ENCODE measurements at places on chromosomes 7 and 10.
A peak's percentile ranks its signal among the peaks of the same experiment; 100 is the strongest.

DNA sequence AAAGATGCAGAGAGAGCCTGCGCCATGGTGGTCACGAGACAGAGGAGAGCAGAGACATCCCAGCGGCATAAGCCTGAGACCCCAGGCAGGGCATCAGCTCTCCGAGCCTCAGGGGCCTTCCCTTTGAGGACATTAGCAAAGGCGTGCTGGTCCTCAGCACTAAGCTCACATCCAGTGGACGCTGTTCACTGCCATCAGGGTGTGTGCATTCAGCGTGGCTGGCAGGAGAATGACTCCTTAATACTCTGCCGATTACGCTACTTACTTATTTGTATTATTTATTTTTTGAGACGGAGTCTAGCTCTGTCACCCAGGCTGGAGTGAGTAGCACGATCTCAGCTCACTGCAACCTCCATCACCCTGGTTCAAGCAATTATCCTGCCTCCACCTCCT is 290.2 kb downstream of the KLF6 start:
- DNase-seq = no peak

DNA sequence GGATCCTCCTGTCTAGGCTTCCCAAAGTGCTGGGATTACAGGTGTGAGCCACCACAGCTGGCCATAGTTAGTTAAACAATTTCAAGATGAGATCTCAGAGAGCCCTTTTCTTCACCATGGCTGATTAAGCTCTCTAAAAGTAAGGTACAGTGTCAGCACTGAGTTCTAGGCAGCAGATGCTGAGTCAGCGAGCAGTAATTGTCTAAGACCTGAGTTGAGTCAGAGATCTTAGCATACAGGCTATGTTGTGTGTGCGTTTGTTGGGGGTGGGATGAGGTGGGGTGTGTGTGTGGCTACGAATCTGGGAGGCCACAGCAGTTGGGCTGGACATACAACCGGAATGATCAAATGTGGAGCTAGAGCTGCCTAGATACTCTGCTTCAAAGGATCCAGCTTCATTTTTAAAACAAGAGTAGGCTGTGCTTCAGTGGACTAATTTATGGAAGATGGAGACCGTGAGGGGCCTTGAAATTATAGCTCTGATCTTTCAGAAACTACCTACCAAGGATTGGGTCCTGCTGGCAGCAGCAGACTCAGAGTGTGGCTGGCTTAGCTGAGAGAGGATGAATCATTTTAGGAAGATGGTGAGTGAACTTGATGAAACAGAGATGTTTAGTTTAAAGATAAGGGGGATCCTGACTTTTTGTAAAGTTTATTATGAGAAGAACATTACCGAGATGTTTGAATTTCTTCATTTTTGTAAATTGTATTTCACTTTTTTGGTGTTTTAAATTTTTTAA is 17.5 kb upstream of the MTPN start:
- no peak for DNase-seq

DNA sequence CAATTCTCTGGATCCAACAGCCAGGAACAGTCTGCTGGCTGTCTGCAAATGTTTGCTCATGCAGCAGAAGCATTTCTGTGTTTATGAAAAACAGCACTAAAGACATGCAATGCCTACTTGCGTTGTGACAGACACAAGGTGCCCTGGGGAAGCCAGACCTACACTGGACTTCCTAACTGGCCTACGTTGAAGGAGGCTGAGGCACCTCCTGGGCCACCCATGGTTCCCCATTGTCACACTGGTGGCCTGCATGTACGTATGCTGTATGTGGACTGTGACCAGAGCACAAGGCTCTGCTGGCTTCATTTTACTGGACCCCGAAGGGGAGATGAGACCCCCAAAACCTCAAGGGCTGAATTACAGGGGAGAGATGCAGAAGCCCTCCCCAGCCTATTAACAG is 27.7 kb downstream of the PSAP start:
- no peak for DNase-seq

DNA sequence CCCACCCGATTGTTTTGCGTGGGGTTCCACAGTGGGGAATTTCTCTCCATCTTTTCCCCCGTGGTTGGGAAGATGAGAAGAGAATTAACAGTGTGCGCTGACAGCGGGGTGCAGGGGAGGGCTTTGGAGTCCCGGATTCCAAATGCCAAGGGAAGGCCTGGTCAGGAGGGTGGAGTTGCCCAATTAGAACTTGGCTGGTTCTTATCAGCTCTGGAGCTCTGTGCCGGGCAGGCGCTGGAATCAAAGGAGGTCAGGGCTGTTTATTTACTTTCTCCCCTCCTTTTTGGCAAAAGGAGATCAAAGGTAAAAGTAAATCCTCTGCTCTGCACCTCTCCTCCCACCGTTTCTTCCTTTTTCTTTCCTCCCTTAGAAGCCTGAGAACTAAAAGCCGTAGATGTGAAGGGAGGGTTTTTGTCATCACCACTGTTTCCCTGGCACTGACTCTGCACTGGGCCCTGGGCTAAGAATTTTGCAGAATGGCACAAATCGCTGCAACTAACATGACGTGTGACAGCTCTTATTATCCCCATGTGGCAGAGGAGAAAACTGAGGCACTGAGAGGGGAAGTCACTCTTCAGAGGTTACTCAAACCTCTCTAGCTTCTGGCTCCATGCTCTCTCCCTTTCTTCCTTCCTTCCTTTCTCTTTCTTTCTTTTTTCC is 95.2 kb upstream of the ZNF716 start:
- no peak for DNase-seq

DNA sequence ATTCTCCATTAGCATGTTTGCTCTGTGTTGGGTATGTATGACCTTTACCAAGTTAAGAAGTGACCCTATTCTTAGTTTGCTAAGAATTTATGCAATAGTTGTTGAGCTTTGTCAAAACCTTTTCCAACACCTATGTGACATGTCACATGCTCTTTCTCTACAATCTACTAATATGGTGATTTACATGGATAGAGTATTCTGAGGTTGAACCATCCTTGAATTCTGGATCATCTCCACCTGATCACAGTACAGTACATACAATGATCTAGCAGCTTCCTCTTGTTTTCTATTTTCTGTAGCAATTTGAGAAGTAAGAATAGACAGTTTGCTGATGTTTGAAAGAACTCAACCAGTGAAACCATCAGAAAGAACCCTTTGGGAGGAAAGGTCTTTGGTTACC is 101.2 kb upstream of the PDGFA start:
- DNase-seq = no peak

GRCh38 chr7:28647076-28647421 is 234.7 kb downstream of the CREB5 start:
- DNase-seq = no peak

DNA sequence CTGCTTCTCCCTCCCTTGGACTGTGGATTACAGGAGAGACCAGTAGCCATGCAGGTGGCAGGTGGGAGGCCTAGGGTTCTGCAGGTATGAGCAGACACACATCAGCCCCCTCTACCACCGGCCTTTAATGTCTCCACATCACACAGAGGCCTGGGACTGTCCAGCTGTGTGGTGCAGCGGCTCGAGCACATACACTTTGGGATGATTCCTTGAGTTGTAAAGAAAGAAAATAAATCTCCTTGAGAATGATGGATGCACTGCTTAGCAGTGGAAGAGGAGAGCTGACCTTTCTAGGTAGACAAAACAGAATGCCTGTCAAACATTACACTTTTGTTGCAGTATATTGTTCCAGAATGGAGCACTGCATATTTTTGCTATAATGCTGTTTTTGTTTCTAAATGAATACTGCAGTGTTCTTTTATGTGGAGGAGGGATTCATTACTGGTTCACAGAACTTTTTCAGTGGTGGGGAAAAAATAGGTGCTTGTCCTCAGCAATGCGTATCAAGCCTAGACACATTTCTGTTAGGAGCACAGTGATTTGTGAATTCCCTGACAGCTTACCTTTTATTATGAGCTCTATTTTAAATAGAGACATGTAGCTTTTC is 66.0 kb downstream of the PTPRE start:
- no peak for DNase-seq

GRCh38 chr7:139931190-139931934 is 102.3 kb downstream of the TBXAS1 start:
- DNase-seq = no peak

- DNase-seq = no peak
Measured at GRCh38 chr7:93027044-93027443, 90.7 kb downstream of the SAMD9 start.

- DNase-seq = peak; percentile 7
Measured at GRCh38 chr7:5282543-5283316, at the start of gene SLC29A4. SLC29A4 (plus strand) TSS chr7:5282943; CDS start chr7:5287817, 4,874 bp downstream.

DNA sequence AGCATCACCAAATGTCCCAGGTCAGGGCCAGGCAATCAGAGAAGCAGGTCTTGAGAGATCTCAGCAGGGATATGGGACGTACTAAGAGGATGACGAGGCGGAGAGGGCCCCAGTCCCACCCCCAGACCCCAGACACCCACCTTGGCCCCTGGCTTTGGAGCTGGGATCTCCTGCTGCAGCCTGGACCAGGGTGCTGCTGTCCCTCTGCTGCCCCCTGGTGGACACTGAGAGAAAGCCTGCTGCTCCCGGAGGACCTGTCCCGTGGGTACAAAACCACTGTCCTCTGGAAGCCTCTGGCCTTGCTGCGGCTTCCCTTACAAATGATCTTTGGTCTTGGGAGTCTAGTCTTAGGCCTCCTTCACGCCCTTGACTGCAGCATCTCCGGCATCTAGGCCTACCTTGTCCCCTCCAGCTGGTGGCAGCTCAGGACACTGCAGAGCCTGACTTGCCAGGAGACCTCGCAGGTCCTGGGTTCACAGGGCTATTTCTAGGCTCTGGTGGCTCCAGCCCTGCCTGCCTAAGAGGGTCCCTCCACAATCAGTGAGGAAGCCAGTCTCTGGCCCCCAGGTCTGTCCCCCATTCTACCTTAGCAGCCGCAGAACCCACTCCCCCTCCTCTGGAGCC is 97.1 kb downstream of the RGS10 start:
- peak; percentile 71 for DNase-seq

GRCh38 chr10:18649364-18649959 is 1.9 kb downstream of the NSUN6 start:
- DNase-seq = no peak

- no peak for DNase-seq
Measured at GRCh38 chr10:17101257-17101909, 28.2 kb downstream of the CUBN start.

- no peak for DNase-seq
Measured at GRCh38 chr7:58086461-58086860, 636.5 kb downstream of the ZNF716 start.

DNA sequence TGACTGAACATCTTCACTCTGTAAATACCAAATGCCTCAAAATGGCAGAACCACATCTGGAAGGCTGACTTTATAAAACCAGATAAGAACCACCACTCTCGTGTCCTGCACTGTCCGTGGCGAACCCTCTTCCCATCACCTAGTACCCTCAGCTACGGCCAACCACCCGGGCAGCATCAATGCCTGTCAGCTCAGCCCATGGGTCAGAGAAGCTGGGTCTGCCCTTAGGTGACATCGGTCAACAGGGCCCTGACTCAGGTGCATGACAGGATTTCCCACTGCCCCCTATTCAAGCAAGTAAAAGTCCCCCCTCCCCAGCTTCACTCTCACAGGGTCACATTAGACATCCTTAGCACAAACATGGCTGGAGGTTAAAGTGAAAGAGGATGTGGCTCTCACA is 56.6 kb downstream of the HSPA12A start:
- DNase-seq = no peak

GRCh38 chr10:122637376-122637775 is 62.3 kb downstream of the C10orf120 start:
- no peak for DNase-seq

DNA sequence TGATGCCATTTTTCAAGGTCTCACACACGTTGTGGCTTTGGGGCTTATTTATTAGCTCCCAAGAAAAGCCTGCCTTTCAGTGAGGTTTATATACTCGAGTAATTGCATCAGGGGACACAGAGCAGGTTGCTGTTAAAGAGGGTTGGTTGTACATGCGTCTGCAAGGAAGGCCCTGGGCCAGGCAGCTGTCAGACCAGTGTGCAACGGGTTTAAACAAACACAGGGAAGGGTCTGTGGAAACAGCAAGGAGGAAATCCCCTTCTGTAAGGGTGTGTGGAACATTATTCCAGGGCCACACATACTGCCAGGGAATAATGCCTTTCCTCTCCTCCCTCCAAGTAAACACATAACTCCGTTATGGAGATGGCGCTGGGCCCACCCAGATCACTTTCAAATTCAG is 1.7 kb upstream of the CHST15 start:
- no peak for DNase-seq

DNA sequence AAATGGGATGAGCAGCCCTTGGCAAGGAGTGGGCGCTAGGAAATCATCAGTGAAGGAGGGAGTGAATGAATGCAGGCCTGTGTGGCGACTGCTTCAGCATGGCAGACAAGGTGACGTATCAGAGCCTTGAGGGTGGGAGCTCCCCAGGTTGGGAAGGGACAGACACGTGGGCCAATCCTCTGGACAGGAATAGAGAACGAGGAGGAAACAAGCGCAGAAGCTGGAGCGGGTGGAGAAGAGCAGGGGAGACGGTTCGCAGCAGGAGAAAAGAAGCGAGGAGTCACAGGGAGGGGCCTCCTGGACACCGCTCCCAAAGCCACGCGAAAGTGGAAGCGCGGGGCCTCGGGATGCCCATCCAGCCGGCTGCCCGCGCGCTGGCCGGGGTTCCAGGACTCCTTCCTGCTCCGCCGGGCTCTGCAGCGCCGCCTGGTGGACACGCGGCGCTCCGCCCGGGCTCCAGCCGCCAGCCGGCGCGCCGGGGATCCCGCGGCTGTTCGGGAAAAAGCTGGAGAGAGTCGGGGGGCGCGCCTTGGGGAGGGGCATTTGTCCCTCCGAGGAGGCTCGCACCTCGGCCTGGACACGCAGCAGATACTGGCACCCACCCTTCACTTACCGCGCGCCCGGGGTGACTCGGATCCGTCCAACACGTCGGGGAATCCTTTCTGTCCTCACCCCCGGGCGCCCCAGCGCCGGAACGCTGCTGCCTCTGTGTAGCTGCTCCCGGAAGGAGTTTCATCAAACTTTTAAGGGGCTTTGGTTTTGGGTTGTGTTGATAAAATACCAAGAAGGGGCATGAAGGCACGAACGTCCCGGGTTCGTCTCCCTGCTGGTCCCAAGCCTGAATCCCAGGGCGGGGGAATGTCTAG is 6.3 kb downstream of the ZNF503 start:
- no peak for DNase-seq

GRCh38 chr7:141158561-141158960 is 84.7 kb downstream of the TMEM178B start:
- no peak for DNase-seq

DNA sequence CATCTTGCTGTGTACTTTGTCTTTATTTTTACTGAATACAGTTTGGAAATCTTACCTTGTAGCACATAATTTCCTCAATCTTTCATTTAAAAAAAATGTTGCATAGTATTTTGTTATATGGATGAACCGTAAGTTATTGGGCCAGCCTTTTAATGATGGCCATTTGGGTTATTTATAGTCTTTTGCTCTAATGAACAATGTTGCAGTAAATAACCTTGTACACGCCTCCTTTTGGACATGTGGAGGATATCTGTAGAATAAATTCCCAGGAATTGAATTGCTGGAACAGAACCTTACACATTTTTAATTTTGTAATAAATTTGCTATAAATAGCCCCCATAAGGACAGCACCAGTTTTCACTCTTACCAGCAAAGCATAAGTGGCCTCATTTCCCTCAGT is 12.7 kb upstream of the PRF1 start:
- no peak for DNase-seq

GRCh38 chr10:84404783-84405182 is 76.4 kb downstream of the CCSER2 start:
- no peak for DNase-seq
